ENCODE measurements at places on chromosomes 4 and X.
A peak's percentile ranks its signal among the peaks of the same experiment; 100 is the strongest.

- DNase-seq = peak; percentile 66
Measured at GRCh38 chr4:145861336-145862318, 77.0 kb downstream of the ZNF827 start.

DNA sequence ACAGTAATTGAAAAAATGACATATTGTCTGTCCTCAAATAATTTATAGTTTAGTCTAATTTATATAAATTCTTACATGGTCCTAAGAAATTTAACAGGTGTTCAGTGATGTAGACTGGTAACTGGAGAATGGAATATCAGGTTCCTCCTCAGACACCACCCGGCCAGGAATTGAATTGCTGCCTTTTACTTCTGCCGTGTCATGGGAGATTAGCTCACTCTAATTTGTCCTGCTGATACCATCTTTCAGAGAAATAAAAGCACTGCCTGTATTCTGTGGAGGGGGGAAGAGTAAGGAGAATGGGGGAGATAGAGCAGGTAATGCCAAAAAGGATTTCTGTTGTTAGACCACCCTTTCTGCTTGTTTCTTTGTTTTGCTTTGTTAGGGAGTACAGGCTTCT is 125.2 kb upstream of the KLHL4 start:
- no peak for DNase-seq

GRCh38 chr4:31458813-31459212 is 738.6 kb downstream of the PCDH7 start:
- peak; percentile 25 for DNase-seq

DNA sequence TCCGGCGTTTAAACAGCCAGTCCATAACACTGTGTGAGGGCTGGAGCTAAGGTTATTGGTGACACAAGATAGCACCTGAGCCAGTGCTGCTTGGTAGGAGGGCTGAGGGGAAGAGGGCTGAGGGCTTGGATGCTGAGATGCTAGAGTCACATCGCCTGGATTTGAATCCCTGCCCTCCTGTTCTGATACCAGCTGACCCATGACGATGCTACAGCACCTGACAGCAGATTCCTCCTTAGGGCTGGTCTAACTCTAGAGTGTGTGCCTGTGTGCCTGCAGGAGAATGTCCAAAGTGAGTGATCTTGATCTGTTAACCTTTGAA is 102.5 kb downstream of the PTTG2 start:
- no peak for DNase-seq

DNA sequence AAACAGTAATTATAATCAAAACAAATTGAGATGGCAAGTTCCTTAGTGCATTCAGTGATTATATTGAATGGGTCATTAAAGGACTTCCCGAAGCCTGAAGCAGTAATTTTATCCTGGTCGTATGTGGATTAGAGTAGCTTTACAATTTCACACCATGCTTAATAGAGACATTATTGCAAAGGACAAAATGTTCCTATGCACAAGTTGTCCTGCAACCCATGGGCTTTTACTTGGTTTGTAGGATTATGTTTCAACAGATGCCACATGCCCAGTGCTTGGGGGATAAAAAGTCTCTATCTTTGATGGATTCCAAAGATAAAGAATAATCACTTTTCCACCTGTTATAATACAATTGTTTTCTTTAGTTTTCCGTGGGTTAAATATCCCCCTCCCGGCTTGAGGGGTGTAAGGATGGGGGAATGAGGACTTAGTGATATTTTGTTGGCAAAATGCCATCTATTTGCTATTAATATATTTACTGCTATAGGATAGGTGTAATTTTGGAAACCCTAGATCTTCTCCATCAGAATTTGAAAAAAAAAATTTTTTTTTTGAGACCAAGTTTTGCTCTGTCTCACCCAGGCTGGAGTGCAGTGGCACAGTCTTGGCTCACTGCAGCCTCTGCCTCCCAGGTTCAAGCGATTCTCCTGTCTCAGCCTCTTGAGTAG is 156.5 kb upstream of the ETNPPL start:
- no peak for DNase-seq

- DNase-seq = peak; percentile 32
Measured at GRCh38 chr4:73452953-73453700, 17.1 kb downstream of the AFP start.

DNA sequence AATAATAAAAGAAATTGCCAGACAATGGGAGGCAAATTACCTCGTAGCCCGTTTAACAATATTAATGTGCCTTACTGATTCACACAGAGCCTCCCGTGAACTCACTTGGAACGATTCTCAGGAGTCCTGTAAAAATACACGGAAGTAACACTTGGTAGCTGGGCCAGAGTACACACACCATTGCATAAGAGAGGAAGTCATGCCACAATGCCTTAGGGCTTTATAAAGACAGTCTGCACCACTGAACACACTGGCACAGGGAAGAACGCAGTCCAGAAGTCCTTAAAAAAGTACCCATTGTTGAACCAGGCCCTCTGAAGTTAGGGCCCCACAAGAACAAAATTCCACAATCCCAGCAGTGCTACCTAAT is 15.1 kb downstream of the SLC2A9 start:
- peak; percentile 21 for DNase-seq

DNA sequence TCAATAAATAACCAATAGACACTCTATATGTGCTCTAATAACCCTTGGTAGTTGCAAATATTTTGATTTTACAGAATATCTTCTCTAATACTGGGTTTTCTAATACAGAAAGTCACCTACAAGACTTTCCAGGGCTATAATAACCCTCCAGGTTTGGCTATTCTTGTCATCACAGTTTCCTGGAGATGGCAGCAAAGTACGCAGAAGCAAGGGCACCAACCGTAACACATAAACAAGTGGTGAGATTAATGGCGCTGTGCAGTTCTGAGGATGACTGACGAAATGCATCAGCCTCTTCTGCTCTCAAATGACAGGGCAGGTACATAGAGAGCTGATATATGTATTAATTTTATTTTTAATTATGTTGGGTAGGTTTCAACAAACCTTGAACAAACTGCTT is 122.4 kb downstream of the C4orf33 start:
- no peak for DNase-seq

- DNase-seq = no peak
Measured at GRCh38 chrX:103737696-103738095, 27.0 kb downstream of the TMEM31 start.

DNA sequence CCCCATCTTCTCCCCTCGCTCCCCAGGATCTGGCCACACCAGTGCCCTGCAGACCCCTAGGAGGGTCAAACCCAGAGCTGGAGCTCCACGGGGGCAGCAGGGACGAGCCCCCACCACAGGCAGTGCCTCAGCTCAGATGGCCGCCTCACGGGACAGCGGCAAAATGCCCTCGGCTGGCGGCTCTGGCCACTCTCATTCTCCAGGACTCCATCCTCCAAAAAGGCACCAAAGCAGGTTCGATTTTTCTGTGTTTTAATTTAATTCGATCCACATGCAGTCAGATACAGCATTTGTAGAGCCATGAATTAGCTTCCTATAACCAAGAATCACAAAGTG is 8.3 kb downstream of the FAM53A start:
- DNase-seq = no peak

GRCh38 chr4:2273657-2274319 is 11.9 kb upstream of the MXD4 start:
- DNase-seq = no peak

DNA sequence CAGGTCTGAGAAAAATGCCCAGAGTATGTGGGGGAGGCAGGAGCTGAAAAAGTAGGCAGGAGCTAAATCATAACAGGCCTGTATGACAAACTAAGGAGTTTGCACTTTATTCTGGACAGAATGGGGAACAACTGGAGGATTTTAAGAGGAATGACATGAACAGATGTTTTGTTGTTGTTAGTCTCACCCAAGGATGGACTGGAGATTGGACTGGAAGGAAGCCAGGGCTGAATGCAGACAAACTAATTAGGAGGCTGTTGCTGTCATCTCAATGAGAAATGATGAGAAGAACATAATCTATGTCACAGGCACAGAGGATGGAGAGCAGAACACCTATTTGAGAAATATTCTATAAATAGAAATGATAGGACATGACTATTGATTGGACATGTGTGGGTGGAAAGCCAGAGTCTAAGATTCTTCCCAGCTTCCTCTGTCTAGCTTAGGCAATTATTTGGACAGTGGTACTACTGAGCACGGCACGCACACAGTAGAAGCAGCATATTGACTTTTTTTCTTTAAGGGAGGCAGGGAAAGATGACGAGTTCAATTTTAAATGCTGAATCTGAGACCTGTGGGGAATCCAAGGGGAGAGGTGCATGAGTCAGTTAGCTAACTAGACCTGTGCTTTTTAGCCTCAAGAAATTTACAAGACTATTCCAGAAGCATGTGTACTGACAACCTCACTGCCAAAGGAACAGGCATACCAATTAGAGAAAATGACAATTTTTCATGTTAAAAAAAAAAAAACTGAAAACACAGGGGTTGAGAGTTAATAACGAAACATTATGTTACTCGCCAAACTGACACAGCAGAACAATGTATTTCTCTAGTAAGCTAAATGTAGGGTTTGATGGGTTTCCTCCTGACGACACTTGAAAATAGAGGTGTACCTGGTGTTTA is 963 bp upstream of the USO1 start:
- peak; percentile 70 for DNase-seq

- DNase-seq = peak; percentile 51
Measured at GRCh38 chr4:108078024-108078733, 88.5 kb downstream of the HADH start.

- peak; percentile 11 for DNase-seq
Measured at GRCh38 chrX:50971395-50971794, 60.9 kb downstream of the BMP15 start.

GRCh38 chr4:167775375-167775774 is 317.0 kb upstream of the ANXA10 start:
- DNase-seq = peak; percentile 4

GRCh38 chr4:53974561-53974960 is 89.8 kb downstream of the CHIC2 start:
- peak; percentile 44 for DNase-seq

GRCh38 chr4:148961526-148961925 is 519.3 kb upstream of the NR3C2 start:
- no peak for DNase-seq

DNA sequence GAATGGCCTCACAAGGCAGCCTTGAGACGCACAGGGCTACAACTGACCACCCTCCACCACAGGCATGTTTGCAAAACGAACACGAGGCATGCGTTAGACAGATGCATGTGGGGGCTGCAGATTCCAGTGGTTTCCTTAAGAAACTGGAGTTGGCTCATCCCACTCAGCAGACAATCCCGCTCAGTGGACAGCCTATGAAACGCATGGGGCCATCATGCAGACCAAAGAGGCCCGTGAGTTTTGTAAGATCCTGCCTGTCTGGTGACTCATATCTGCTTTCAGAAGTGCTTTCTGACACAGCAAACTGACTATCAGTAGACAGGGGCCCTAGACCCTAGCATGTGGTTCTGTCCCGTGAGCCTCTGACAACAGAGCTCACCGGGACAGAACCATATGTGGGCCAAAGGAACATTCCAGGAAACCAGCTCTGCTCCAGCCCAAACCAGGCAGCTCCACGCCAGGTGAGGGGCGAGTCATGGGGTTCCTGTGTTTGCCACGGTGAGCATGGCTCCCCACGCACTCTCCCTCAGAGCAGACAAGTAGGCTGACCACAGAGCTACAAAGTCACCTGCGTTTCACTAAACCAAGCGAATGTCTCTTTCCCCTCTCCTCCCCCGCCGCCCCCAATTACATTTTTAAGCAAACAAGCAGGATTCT is 74.4 kb downstream of the MTMR1 start:
- DNase-seq = peak; percentile 92

- DNase-seq = no peak
Measured at GRCh38 chrX:87788976-87789375, 271.4 kb downstream of the KLHL4 start.

DNA sequence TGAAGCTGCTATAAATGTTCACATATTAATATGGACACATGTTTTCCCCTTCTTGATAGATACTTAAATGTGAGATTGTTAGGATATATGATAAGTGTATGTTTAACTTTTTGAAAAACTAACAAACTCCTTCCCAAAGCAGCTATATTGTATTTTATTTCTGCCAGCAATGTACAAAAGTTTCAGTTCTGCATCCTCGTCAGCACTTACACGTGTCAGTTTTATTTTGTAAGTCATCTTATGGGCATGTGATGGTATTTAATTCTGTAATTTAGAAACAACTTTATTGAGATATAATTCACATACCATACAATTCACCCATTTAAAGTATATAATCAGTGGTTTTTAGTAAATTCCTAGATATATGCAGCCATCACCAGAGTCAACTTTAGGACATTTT is 31.6 kb downstream of the RAPGEF2 start:
- DNase-seq = no peak

DNA sequence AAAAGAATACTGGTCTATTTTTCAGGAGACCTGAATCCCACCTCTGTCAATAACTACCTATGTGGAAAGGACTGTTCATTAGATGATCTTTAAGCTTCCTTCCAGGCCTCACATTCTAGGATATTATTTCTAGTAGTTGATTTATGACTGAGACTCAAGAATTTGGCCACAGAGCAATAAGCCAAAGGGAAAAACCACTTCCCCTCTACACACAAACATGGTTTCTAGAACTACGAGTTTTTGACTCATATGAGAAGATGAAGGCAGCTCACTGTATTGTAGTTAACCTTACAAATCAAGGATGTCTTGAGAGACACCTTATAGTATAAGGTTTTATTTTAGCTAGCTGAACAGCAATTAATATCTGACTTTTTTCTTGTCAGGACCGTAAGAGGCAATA is 36.9 kb upstream of the GDPD2 start:
- peak; percentile 55 for DNase-seq

GRCh38 chrX:7926501-7926900 is 712 bp downstream of the PNPLA4 start:
- DNase-seq = peak; percentile 25

DNA sequence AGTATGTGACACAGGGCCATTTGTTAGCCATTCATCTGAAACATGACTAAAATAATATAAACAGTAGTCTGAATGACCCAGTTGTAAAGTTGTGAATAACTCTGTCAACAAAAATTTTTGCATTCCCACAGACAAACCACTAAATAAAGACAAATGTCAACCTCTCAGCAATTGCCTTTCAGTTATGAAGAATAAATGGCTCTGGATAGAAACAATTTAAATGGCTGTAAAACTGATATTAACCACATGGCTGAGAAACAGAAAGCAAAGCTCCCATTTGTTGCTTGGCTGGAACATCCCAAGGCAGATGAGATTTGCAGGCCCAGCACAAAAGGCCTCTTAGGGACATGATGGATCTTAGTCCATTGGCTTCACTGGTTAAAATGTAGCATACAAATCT is 296.3 kb downstream of the GALNTL6 start:
- DNase-seq = no peak

Data from astrocyte (in vitro differentiated cells and primary cell).